ENCODE measurements at places on chromosomes 13 and 19.

DNA sequence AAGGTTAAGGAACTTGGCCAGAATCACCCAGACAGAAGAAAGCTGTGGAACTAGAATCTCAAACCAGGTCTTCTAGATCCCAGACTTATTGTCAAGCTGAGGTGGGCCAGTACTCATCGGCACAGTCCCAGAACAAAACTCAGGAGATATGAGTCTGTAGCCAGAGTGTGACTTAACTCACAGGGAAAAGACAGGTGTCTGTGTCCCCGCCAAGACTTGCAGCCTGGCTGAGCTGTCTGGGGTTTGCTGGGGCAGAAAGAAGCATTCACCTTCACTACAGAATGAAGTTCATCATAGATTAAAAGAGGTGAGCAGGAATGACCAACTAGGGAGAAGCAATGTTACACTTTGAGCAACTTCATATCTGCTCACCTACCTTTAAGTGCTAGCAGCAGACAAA is 257.2 kb downstream of the FOXO1 start:
- DNase-seq, result no peak

DNA sequence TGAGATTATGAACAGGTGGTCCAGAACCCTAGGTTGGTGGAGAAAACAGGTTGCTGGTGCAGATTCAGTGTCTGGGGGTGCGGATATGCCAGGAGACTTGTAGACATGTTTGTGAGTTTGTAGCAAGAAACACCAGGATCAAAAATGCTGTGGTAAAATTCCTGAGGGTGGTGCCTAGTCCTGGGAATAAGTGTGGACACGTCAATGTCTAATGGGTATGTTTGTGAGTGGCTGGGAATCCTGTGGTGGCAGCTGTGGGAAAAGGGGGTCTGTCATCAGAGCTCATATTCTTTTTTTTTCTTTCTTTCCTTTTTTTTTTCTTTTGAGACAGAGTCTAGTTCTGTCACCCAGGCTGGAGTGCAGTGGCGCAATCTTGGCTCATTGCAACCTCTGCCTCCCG is 7.2 kb downstream of the ZNF708 start:
- no peak for DNase-seq

- DNase-seq, result no peak
Measured at GRCh38 chr13:50766013-50766412, 77.5 kb downstream of the DLEU7 start.

DNA sequence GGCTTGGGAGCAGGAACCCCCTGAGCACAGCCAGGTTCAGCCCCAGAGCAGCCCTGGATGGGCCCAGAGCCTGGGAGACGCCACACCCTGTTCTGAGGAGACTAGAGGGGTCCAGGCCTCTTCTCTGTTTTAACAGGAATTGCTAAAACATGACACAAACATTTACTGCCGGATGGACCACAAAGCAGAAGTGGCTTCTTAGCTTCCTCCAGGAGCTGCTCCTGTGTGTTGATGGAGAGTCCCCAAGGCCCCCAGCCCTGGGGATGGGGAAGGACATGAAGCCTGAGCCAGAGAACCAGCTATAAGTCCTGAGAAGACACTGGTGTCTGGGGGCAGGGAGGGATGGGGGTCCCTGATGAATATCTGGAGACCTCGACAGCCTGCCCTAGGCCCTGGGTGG is 14.6 kb downstream of the CEACAM3 start:
- DNase-seq, result no peak

GRCh38 chr13:19676168-19676567 is 42.7 kb downstream of the MPHOSPH8 start:
- DNase-seq, result no peak

- DNase-seq, result no peak
Measured at GRCh38 chr19:47582320-47582909, 9.5 kb upstream of the ZNF541 start.

DNA sequence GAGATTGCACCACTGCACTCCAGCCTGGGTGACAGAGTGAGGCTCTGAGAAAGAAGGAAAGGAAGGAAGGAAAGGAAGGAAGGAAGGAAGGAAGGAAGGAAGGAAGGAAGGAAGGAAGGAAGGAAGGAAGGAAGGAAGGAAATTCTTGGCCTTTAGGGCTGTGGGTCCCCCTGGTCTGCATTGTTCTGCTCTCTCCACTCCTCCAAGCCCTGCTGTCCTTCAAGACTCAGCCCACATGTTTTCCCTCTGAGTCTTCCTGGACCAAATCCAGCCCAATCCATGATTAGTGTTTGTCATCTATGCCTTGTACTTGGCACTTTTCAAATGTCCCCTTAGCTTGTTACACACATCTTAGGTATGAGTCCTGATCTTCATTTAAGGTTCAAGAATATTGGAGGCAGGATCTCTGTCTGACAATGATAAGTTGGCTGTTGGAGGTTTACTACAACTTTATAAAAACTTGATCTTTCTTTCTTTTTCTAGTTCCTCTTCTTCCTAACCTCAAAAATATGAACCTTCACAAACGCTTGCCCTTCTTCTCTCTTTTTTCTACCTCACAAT is 48.8 kb upstream of the INTS6 start:
- DNase-seq, result no peak

DNA sequence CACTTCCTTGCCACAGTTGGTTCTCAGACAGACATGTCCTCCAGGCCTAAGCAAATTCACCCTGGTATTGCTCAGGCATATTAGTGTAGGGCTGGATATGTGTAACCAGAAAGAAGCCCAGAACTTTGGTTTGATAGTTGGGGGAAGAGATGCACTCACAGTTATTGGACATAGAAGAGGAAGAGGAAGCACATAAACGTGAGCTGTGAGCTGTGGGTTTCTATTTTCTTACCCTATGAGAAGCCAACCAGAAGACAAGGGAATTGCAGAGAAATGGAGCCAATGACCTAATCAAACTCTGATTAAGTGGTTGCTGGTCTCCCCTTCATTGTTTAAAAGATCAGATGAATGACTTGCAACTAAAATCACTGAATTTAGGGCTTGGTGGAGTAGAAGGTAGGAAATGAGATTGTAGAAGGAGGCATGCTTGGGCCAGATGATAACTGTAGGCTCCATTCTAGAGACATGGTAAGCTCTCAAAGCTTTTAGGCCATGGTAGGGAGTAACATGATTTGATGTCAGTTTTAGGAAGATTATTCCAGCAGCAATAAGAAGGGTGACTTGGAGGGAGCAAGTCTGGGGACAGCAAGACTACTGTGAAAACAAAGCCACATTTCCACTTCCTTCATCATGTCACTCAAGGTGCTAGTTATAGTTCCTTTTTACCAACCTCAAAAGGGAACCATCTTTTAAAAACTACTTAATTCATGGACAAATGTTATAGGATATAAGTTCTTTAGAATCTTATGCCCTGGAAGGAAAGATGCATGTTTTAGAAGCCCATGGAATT is 24.1 kb upstream of the WDFY2 start:
- no peak for DNase-seq

- no peak for DNase-seq
Measured at GRCh38 chr13:29453617-29454011, 141.9 kb downstream of the SLC7A1 start.

DNA sequence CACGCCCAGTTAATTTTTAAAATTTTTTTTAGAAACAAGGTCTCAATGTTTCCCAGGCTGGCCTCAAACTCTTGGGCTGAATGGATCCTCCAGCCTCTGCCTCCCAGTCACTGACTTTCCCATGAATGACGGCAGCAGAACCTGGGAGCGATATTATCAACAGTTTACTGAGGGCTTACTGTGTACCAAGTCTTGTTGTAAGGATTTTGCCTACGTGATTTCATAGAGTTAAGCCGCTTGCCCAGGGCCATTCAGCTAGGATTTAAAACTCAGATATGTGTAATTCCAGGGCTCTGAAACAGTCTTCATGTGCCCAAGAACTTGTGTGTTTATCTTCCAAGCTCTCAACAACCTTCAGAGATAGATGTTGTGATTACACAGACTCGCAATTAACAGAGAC is 6.0 kb upstream of the KXD1 start:
- DNase-seq, result no peak

- DNase-seq, result no peak
Measured at GRCh38 chr13:75829830-75830229, 193.7 kb downstream of the LMO7 start.

DNA sequence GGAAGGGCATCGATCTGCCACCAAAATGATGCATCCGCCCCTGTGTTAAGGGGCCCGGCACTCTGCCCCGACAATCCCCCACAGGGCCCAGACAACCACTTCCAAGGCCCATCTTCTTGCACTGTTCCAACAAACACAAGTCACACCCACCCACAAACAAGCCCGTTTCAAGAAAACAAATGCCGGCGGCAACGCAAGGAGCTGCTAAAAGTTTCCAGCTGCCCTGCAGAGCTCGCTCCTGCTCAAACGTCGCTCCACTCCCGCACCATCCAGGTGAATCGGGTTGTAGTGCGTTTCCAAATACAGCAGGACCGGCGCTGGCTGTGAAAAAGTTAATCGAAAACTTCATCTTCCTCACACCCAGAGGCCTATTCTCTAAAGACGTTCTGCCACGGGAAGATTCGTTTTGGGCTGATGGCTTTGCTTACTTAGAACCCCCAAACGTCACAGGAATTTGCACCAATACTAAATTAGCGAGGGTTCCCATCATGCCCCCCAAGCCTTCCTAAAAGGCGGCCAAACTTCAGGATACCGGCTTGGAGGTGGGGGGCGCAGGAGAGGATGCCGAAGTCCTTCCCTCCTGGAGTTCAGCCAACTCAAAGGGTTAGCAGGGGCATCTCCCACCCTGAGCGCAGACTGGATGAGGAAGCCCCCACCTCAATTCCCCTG is 107.4 kb upstream of the DOCK9 start:
- DNase-seq, result no peak

DNA sequence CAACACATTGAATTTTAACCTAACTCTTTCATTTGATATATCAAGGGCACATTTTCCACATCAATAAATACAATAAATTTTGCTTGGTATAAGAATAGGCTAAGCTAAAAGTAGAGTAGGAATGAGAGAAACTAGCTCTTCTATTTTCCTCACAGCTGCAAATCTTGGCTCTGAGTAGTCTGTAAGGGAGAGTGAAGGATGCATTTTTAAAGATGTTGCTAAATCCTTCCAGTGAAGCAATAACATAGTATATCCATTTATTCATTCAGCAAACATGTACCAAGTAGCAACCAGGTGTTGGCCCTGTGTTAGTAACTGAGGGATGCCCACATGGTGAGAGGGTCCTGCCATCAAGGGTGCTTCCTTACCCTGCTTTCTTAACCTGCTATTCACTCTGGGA is 799.9 kb downstream of the PCDH9 start:
- DNase-seq, result no peak

GRCh38 chr13:20713014-20713376 is 9.5 kb downstream of the IL17D start:
- no peak for DNase-seq

DNA sequence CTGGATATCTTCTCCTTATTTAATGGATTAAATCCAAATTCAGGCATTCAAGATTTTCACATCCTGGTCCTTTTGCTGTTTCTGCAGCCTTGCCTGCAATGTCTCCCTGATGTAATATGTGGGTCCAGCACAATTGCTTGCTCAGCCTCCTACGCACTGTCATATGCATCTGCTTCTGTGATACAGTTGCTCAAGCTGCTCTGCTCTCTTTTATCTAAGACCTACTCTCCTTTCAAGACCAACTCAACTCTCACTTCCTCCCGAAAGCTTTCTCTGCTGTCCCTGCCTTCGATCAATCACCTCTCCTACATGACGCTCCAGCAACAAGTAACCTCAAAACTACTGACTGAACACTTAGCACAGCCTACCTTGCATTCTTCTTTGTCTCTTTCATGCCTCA is 138.2 kb downstream of the DCLK1 start:
- DNase-seq, result no peak

- DNase-seq, result no peak
Measured at GRCh38 chr13:101521371-101521770, 68.9 kb downstream of the ITGBL1 start.

GRCh38 chr19:29685326-29685725 is 20.1 kb downstream of the PLEKHF1 start:
- no peak for DNase-seq

DNA sequence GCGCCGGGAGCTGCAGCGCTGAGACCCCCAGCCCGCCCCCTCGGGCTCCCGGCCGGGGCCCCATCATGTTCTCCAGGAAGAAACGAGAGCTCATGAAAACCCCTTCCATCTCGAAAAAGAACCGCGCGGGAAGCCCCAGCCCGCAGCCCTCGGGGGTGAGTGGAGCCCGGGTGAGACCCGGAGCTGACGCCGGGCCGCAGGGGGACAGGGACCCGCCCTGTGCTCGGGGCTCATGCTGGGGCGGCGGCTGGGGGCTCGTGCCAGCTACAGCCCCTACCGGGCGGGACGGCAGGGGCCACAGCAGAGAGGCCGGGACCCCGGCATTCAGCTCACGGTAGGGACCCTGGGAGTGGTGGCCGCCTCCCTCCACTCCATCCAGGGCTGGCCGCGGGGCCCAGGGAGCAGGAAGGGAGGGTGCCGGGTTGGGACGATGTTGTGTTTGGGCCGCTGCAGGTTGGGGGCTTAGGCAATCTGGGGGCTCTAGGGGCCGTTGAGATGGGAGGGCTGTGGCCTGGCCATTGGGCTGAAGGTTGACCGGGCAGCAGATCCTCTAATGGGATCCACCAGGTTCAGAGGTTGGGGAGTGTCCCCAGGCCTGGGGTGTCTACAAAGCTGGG is 482 bp downstream of the ARHGAP45 start:
- no peak for DNase-seq

DNA sequence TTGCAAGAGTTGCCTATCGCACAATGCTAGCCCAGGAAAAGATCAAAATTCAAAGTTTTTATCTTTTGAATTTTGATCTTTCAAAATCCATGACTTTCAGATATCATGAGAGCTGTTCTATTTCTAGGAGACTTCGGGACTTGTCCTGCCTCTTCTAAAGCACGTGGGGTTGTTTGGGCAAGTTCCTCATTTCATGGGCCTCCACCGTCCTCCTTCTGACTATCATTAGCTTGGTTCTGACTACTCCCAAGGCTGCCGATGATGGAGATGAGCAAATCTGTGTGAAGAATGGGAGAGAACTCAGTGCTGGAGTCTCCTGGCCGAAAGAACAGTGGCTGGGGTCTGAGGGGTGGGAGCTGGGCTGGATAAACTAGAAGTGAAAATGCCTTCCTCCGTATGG is 86.5 kb downstream of the COL4A1 start:
- no peak for DNase-seq

GRCh38 chr19:9597027-9597426 is 12.7 kb upstream of the ZNF121 start:
- DNase-seq, result no peak

- no peak for DNase-seq
Measured at GRCh38 chr19:1385816-1386215, 2.1 kb downstream of the NDUFS7 start.

Measured in stimulated activated CD8-positive, alpha-beta memory T cell treated with anti-CD3 and anti-CD28 coated beads, Interleukin-7, amount 100 ng/mL, for 1 hour (primary cell).